Left ventricle myocardium inferior (tissue), 1 donor: ENCODE measurements at places on chromosomes 5 and 9. TPM values are rescaled to one million over a fixed set of nuclear protein-coding genes. Genes with fewer than 3 reads are reported as not detected.

DNA sequence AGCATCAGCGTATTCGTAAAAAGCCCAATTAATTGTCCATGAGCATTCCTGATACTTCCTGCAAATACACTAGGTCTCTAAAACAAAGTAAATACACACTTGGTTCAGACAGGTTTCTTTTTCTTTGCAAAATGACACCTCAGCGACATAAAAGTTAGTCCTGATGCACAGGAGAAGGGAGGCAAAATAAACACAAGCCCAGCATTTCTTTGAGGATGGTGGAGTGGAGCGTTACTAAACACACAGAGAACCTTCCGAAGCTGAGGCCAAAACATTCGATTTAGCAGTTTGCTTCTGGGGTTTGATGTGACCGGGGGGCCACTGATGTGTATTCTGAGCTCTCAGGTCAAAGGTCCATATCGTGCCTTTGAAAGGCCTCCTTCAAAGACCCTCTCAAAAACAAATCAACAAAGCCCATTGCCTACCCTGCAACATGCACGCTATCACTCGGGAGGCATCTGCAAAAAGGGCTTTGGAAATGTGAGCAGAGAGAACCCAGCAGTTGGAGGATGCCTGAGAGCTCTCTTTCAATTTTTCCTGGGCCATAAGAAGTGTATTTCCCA, 268.4 kb upstream of the PANK3 start:
- no peak for DNase-seq

DNA sequence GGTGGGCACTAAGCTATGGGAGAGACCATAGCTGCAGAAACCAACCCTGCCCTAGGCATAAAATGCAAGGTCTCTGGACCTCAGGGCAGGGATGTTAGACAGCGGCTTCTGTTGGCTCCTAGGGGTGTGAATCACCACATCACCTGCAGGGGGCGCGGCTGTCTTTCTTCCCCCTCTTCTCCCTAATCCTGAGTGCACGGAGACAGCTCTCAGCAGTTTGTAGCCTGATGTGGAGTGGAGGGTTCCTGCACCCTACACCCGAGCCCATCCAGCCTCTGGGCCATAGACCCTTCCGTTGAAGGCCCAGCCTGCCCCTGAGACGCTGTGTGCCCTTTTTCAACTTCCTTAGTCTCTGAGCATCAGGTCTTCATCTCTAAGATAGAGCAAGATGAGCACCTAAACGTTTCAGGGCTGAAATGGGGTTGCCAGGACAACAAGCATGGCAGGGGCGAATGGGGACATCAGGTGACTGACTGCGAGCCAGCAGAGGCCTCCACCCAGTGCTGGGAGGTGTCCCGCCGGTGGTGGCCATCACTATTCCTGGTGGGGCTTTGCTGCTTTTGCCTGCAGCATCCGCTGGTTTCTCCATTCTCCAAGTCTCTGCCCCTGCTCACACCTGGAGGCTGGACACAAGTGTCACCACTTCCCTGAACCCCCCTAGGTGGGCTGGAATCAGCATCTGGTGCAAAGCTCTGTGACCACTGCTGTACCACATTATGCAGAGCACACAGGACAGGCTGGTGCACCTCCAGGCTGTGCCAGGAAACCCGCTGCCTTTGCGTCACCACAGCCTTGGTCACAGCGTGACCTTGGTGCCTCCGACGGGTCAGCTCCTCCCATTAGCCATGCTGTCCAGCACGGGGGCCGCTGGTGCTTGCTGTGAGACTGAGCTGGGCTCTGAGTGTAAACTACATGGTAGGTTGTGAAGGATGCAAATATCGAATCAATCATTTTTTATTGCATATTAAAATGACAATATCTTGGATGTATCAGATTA, 2.5 kb upstream of the SEC16A start:
- peak; percentile 85 for DNase-seq

- no peak for DNase-seq
Measured at GRCh38 chr9:1454211-1454610, 404.1 kb downstream of the DMRT2 start.

GRCh38 chr5:135102716-135103574, 68.9 kb upstream of the PITX1 start:
- DNase-seq, result no peak

- DNase-seq, result no peak
Measured at GRCh38 chr5:66881480-66882161, 285.4 kb downstream of the MAST4 start.

GRCh38 chr5:58016358-58016757, 443.5 kb downstream of the PLK2 start:
- no peak for DNase-seq

DNA sequence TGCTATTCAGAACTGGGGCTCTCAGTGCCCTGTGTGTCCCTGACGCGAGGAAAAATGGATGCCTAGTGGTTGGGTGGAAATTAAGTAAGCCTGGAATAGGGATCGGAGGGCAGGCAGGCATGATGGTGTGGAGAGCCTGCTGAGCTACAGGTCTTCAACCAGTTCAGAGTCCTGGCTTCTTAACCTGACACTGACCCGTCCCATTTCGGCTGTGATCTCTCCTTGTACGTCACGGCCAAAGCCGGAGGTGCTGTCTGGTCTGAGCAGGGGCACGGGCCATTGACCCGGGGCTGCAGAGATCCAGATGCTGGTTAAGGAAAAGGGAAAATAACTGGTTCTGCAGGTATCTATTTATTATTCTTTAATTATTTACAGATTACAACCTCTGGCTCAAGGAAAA, 27.9 kb downstream of the RHOBTB3 start:
- no peak for DNase-seq

DNA sequence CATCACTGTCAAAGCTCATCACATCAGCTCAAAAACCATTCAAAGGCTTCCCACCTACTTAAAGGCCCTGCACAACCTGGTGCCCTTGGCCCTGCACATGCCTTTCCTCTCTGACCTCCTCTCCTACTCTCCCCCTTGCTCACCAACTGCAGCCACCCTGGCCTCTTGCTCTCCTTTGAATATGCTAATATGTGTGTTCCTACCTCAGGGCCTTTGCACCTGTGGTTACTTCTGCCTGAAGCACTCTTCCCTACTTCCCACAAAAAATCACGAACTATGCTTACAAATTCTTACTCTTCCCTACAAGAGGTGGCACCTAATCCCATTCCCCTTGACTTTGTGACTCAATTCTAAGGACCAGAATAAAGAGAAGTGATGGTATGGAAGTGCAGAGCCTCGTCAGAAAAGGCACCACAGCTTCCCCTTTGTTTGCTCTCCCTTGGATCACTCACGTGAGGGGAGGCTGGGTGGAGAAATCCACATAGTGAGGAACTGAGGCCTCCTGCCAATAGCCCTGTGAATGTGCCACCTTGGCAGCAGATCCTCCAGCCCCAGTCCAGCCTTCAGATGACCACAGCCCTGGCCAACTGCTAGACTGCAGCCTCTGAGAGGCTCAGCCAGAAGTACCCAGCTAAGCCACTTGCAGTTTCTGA, 3.2 kb upstream of the TMEM171 start:
- DNase-seq, result no peak

DNA sequence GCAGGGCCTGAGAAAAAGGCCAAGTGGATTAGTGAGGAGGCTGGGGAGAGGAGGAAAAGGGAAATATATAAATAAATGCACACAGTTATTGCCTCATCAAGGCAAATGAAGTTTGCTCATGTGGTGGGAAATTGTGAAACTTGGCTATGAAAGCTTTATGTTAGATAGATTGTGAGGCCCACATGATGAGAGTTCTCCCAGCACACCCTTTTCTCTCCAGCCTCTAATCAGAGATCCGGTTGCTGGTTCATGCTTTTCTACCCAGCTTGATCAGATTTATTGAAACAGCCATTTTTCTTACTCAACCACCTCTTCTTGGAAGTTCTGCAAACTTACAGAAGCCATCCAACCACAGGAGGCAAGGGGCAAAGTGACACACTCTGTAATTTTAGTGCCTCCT, 125.8 kb upstream of the KLF4 start:
- DNase-seq, result no peak

GRCh38 chr5:107426872-107427271, 243.9 kb downstream of the EFNA5 start:
- no peak for DNase-seq

The C1QTNF2 gene
- 1.4 TPM for total RNA-seq

The GRM6 gene
- not detected for total RNA-seq

The ROPN1L gene
- 0.38 TPM for total RNA-seq

The ACTBL2 gene
- not detected for total RNA-seq

The FOXD4L6 gene
- not detected for total RNA-seq

The AQP3 gene
- total RNA-seq, result 13.6 TPM

The TLX3 gene
- total RNA-seq, result not detected

The OR1B1 gene
- not detected for total RNA-seq

The ACOT12 gene
- not detected for total RNA-seq

The OTULINL gene
- total RNA-seq, result 3.8 TPM
